ENCODE measurements at places on chromosomes 7 and 10. TPM values are rescaled to one million over a fixed set of nuclear protein-coding genes. Genes with fewer than 3 reads are reported as not detected.
A peak's percentile ranks its signal among the peaks of the same experiment; 100 is the strongest.

CNTNAP2 gene
- 110 TPM for total RNA-seq

CTBP2 gene
- total RNA-seq: 97.6 TPM

DNA sequence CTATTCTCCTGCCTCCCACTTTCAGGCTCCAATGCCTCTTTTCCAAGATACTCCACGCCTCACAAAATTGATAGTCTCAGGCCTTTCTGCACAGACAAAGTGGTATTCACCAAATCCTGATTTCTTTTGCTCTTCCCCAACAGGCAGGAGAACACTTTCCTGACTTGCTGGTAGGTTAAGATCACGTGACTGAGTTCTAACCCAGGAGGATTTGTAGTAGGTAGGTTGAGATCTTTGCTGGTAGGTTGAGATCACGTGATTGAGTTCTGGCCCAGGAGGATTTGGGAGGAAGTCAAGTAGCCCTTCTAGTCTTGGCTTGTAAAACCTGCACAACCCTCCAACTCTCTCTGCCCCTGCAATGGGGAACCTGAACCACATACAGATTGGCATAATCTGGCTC, 741.5 kb downstream of the TYW1 start:
- H3K36me3 ChIP-seq: no peaks in the 10 kb centered on the region
- no peak for DNase-seq
- H3K27ac ChIP-seq: no peak overlapping the region
- H3K4me3 ChIP-seq: no peak overlapping the region

- no peak overlapping the region for H3K27ac ChIP-seq
- no peak for DNase-seq
These were observed 24.0 kb downstream of the VOPP1 start for GRCh38 chr7:55548295-55548731.

DNA sequence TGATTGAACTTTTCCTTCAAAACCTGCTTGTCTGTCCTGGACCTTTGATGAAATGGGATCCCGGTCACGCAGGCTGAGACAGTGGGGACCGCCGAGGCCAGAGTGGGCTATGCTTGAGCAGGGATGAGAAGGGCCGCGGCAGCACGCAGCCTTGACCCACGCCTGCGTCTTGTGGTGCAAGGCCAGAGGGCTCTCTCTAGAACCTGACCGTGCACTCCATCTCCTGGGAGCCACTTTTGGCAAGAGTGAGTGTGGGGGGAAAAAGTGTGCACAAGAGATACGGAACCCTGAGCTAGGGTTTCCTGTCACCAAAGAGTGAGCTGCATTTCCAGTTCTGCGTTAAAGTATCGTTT, 42.4 kb downstream of the WIPI2 start:
- H3K36me3 ChIP-seq: no peaks in the 10 kb centered on the region
- DNase-seq: no peak
- H3K27ac ChIP-seq: peak overlapping the region; percentile 10
- peaks cover 8% of the 10 kb centered on the region for H3K4me1 ChIP-seq
- H3K4me3 ChIP-seq: no peak overlapping the region

DNA sequence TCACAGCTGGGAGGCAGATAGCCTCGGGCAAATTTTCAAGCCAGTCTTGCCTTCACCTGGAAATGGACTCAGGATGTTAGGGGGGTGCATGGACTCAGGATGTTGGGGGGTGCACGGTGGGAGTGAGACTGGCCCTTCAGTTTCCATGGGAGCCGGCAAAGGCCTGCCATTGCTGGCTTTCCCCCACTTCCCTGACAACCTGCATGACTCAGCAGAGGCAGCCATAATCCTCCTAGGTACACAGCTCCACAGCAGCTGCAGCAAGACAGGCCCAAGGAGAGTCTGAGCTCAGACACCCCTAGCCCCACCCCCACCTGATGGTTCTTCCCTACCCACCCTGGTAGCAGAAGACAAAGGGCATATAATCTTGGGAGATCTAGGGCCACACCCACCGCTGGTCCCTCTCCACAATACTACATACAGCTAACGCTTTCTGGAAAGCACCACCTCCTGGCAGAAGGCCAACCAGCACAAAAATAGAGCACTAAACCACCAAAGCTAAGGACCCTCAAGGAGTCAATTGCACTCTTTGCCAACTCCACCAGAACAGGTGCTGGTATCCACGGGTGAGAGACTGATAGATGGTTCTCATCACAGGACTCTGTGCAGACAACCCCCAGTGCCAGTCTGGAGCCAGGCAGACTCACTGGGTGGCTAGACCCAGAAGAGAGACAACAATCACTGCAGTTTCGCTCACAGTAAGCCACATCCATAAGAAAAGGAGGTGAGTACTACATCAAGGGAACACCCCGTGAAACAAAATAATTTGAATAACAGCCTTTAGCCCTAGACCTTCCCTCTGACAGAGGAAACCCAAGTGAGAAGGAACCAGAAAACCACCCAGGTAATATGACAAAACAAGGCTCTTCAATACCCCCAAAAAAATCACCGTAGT, 18.3 kb downstream of the C7orf25 start:
- peaks cover 17% of the 10 kb centered on the region for H3K4me1 ChIP-seq
- no peak for DNase-seq
- H3K4me3 ChIP-seq: no peak overlapping the region

- H3K36me3 ChIP-seq: no peaks in the 10 kb centered on the region
- no peak overlapping the region for H3K27ac ChIP-seq
- H3K4me1 ChIP-seq: peaks cover 17% of the 10 kb centered on the region
These were observed 137.3 kb downstream of the ANLN start for GRCh38 chr7:36526863-36527548.

CYP2C18 gene
- total RNA-seq: 0.15 TPM

- peaks cover 7% of the 10 kb centered on the region for H3K4me1 ChIP-seq
- no peaks in the 10 kb centered on the region for H3K27me3 ChIP-seq
- H3K4me3 ChIP-seq: no peak overlapping the region
- DNase-seq: no peak
These were observed 114.2 kb downstream of the SPAG6 start for GRCh38 chr10:22459496-22459895.

- H3K27ac ChIP-seq: no peak overlapping the region
- no peaks in the 10 kb centered on the region for H3K36me3 ChIP-seq
These were observed 5.8 kb downstream of the GHRHR start for GRCh38 chr7:30969604-30969970.

GRCh38 chr10:90347239-90347638, 510.6 kb downstream of the HTR7 start:
- no peak for DNase-seq
- H3K4me1 ChIP-seq: no peaks in the 10 kb centered on the region
- H3K27me3 ChIP-seq: no peaks in the 10 kb centered on the region
- no peak overlapping the region for H3K4me3 ChIP-seq

OR2A7 gene
- 0.15 TPM for total RNA-seq

CCDC146 gene
- 6.1 TPM for total RNA-seq

All from neural progenitor cell (in vitro differentiated cells).